HCT116 (cell line): ENCODE measurements at places on chromosomes 16 and 17.

DNA sequence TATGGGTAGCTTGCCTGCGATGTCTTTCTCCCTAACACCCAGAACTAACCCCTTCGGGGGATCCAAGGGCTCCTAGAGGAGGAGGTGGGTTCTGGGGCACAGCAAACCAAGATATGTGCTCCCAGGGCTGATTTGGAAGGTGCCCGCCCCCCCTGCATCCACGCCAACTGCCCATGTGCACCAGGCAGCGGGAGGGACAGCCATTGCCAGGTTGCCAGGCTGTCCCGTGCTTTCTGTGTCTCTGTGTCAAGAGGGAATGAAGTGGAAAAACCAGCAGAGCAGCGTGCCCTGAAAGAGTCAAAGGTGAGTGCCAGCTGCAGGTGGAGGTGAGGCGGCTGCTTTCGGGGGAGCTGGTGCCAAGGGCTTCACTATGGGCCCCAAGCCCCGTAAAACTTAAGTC is 6.4 kb downstream of the TEKT5 start:
- no peak overlapping the region for H3K4me3 ChIP-seq
- no peaks in the 10 kb centered on the region for H3K36me3 ChIP-seq
- H3K4me1 ChIP-seq: no peaks in the 10 kb centered on the region
- H3K27ac ChIP-seq: no peak overlapping the region

DNA sequence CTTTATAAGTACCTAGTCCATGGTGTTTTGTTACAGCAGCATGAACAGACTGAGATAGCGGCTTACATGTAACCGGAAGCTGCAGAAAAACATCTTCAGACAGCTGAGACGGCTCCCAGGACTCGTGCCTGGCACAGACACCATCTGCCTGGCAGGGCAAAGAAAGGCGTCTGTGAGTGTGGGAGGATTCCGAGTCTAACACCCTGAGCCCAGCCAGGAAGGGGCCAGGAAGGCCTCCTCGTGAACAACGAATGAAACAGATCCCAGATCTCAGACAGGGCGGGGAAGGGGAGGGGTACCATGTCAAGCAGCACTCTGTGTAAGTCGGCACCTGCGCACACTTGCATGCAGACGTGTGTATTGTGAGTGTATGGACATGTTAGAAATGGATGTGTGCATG is 4.4 kb upstream of the CSNK1D start:
- H3K36me3 ChIP-seq: no peaks in the 10 kb centered on the region
- no peak for DNase-seq
- H3K27me3 ChIP-seq: no peaks in the 10 kb centered on the region
- peaks cover 43% of the 10 kb centered on the region for H3K4me1 ChIP-seq
- no peak overlapping the region for H3K4me3 ChIP-seq
- no peak overlapping the region for H3K27ac ChIP-seq

GRCh38 chr16:85485379-85485778 is 127.7 kb upstream of the GSE1 start:
- DNase-seq: no peak
- no peaks in the 10 kb centered on the region for H3K27me3 ChIP-seq
- no peak overlapping the region for H3K4me3 ChIP-seq
- no peak overlapping the region for H3K27ac ChIP-seq
- H3K36me3 ChIP-seq: no peaks in the 10 kb centered on the region

DNA sequence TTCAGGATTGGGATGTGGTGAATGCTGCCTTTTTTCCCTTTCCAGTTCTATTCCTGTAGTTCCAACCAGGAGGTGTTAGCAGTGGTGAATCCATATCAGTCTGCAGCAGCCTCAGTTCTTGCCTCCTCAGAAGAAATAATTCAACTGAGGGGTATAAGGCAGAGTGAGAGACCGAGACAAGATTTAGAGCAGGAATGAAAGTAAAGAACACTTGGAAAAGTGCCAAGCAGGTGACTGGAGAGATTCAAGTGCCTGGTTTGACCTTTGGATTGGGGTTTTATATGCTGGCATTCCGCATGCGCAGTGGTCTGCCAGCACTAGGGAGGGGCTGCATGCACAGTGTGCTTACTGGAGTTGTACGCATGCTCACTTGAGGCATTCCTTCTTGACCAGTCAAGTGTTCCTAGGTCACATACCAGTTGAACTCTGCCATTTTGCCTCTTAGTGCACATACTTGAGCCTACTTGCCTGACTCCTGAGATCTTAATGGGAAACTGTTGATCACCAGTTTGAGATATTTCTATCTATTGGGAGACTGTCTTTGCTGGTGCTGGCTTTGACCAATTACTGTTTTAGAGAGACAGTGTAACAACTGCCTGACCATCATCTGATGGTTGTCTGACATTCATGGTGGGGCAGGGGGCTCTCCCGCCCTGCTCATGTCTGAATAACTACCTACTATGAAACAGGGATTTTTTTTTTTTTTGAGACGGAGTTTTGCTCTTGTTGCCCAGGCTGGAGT is 680 bp upstream of the CCL15 start:
- H3K27me3 ChIP-seq: 0 out of 2 replicates have a peak, but pooled peaks cover 3% of the 10 kb centered on the region
- H3K36me3 ChIP-seq: no peaks in the 10 kb centered on the region
- H3K4me3 ChIP-seq: no peak overlapping the region
- no peak for DNase-seq
- no peaks in the 10 kb centered on the region for H3K4me1 ChIP-seq
- no peak overlapping the region for H3K27ac ChIP-seq

DNA sequence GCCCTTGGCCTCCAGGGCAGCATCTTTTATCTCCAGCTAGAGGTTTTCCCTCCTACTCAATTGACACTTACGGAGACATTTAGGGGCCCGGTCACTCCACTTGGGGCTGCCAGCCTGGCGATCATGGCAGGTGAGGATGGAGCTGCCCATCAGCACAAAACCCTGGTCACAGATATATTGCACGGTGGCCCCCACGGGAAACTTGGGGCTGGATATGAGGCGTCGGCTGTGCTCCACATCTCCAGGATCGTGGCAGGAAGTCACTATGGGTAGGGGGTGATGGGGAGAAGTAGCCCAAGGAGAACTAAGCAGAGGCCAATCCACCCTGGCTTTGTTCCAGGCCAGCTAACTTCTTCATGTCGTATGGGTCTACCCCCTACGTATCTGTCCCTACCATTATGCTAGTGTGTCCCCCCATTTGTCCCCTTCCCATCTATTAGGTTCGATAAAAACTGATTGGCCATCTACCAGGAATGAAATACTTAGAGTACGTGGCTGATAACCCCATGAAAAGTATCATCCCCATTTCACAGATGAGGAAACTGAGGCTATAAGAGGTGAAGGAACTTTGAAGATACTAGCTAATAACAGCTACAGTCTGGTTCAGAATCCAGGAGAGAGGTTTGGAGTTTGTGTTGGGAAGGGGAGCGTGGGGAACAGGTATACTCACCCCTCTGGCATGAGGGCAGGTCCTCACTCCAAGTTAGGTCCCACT is 6.1 kb upstream of the PHF12 start:
- H3K4me1 ChIP-seq: peaks cover 7% of the 10 kb centered on the region; the same call in 1 of the 2 replicates
- no peak overlapping the region for H3K4me3 ChIP-seq
- DNase-seq: no peak

GRCh38 chr17:6755731-6756184 is at the start of gene XAF1:
XAF1 (plus strand) TSS chr17:6756046; CDS start chr17:6756079, 33 bp downstream.
- no peaks in the 10 kb centered on the region for H3K36me3 ChIP-seq
- H3K27me3 ChIP-seq: no peaks in the 10 kb centered on the region
- H3K4me3 ChIP-seq: no peak within 1 kb of the TSS
- no peak for DNase-seq
- no peaks in the 10 kb centered on the region for H3K4me1 ChIP-seq

- no peaks in the 10 kb centered on the region for H3K27me3 ChIP-seq
- no peaks in the 10 kb centered on the region for H3K36me3 ChIP-seq
- DNase-seq: no peak
- no peak overlapping the region for H3K27ac ChIP-seq
- no peaks in the 10 kb centered on the region for H3K4me1 ChIP-seq
Observed at GRCh38 chr16:51733181-51733580, 582.1 kb upstream of the SALL1 start.

- no peak overlapping the region for H3K4me3 ChIP-seq
- no peak overlapping the region for H3K27ac ChIP-seq
- no peak for DNase-seq
Observed at GRCh38 chr17:74393346-74393942, 26.1 kb downstream of the GPR142 start.

GRCh38 chr16:82882226-82882625 is 255.5 kb downstream of the CDH13 start:
- no peak overlapping the region for H3K27ac ChIP-seq
- H3K27me3 ChIP-seq: no peaks in the 10 kb centered on the region
- H3K4me3 ChIP-seq: no peak overlapping the region
- DNase-seq: no peak
- H3K36me3 ChIP-seq: no peaks in the 10 kb centered on the region

- no peak overlapping the region for H3K4me3 ChIP-seq
- H3K36me3 ChIP-seq: no peaks in the 10 kb centered on the region
- no peak overlapping the region for H3K27ac ChIP-seq
Observed at GRCh38 chr17:7823581-7824001, 10.4 kb upstream of the KDM6B start.

DNA sequence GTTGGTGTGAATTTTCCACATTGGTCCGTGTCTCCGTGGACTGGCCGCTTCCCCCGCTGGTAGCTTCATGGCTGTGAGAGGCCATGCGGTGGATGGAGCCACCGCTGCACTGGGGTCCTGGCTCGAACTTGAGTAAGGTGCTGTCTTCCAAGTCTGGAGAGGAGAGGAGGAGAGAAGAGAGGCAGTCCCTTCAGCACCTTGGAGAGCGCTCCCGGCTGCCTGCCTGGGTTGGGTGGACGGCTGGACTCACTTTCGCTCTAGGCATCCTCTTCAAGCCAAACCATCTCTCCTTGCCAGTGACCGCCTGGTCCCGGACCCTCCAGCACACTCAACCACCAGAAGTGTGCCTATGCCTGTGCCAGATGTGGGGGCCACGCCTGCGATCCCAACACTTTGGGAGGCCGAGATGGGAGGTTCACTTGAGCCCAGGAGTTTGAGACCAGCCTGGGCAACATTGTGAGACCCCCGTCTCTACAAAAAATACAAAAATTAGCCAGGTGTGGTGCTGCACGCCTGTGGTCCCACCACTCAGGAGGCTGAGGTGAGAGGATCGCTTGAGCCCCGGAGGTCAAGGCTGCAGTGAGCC is 6.2 kb downstream of the JPH3 start:
- H3K27ac ChIP-seq: no peak overlapping the region
- no peak overlapping the region for H3K4me3 ChIP-seq
- H3K36me3 ChIP-seq: no peaks in the 10 kb centered on the region
- no peaks in the 10 kb centered on the region for H3K4me1 ChIP-seq

- DNase-seq: no peak
- H3K27me3 ChIP-seq: no peaks in the 10 kb centered on the region
- H3K36me3 ChIP-seq: no peaks in the 10 kb centered on the region
- H3K4me3 ChIP-seq: peak overlapping the region; percentile 80
- H3K4me1 ChIP-seq: peaks cover 9% of the 10 kb centered on the region
Observed at GRCh38 chr16:2881783-2882649, 999 bp upstream of the FLYWCH2 start.

GRCh38 chr17:30137158-30137557 is 20.5 kb downstream of the NSRP1 start:
- H3K36me3 ChIP-seq: peaks cover 24% of the 10 kb centered on the region; the same call in 1 of the 2 replicates
- no peak for DNase-seq
- no peak overlapping the region for H3K4me3 ChIP-seq

DNA sequence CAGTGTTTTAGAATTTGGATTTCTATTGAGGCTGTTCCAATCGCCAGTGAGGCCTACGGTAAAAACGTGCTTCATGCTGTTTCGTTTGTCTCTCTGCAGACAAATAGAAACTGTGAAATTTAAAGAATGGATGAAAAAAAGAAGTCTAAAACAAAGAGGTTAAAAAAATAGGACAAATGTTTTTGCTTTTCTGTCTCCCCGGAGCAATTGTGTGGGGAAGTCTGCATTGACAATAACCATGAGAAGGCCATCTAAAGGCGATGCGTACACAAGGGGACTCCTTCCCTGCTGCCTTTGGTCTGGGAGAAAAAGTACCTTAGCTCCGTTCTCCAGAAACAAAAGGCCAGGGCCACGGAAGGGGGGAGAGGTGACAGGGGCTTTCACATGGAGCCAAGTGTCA is 4.6 kb upstream of the ZFHX3 start:
- peaks cover 61% of the 10 kb centered on the region for H3K4me1 ChIP-seq
- H3K27ac ChIP-seq: no peak overlapping the region
- no peak for DNase-seq
- no peaks in the 10 kb centered on the region for H3K36me3 ChIP-seq
- no peak overlapping the region for H3K4me3 ChIP-seq
- H3K27me3 ChIP-seq: no peaks in the 10 kb centered on the region

DNA sequence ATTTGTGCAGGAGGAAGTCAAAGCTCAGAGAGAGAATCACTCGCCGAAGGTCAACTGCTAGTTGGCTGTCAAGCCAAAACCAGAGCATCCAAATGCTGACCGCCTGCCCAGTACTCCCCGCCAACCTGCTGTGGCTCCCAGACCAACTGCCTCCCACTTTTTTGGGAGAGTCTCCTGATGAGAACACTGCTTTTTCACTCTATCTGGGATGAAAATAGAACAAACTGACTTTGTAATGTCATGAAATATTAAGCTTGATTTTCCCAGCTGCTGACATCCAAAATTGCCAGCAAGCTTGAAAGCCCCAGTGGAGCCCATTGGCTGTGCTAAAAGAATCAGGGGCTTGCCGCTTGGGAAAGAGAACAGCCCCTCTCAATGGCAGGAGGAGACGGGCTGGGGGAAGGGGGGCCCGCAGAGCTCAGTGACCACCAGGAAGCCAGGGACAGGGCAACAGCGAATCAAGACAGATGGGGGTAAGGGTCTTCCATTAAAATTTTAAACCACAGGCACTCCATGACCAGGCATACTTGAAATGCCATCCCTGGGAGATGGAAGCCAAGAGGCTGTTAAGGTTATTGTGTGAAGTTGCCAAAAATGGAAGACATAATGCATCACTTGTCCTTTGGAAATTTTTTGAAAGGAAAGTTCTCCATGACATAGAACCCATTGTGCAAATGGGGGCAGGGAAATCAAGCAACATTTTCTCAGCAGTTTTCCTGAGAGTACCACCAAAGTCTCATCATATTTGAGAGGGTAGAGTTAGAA is 125.7 kb upstream of the CDH5 start:
- peaks cover 30% of the 10 kb centered on the region for H3K27me3 ChIP-seq
- no peak for DNase-seq
- no peak overlapping the region for H3K27ac ChIP-seq
- H3K36me3 ChIP-seq: no peaks in the 10 kb centered on the region
- no peak overlapping the region for H3K4me3 ChIP-seq

GRCh38 chr17:19940722-19941464 is 36.7 kb downstream of the AKAP10 start:
- H3K4me1 ChIP-seq: peaks cover 7% of the 10 kb centered on the region; the same call in 1 of the 2 replicates
- H3K27me3 ChIP-seq: no peaks in the 10 kb centered on the region
- H3K36me3 ChIP-seq: peaks cover 22% of the 10 kb centered on the region
- H3K27ac ChIP-seq: peak overlapping the region; percentile 39; the same call in 1 of the 2 replicates
- DNase-seq: no peak

DNA sequence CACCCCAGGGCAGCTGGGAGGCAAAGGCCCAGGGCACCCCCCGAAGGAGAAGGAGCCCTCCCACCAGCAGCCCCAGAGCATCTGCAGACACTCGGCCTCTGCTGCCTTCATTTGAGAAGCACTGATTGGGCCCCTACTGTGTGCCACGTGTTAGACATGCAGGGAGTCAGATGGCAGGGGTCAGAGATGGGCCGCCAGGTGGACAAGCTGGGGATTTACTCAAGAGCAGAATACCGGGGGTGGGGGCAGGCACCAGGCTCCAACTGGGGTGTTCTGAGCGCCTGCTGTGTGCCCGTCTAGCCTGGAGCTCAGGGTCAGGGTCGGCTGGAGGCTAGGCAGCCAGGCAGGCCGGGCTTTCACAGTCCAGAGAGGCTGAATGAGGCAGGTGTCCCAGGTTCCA is 18.7 kb downstream of the TPSG1 start:
- no peak overlapping the region for H3K4me3 ChIP-seq
- DNase-seq: no peak
- no peaks in the 10 kb centered on the region for H3K36me3 ChIP-seq
- no peak overlapping the region for H3K27ac ChIP-seq
- H3K27me3 ChIP-seq: no peaks in the 10 kb centered on the region

- no peak overlapping the region for H3K4me3 ChIP-seq
- H3K27me3 ChIP-seq: no peaks in the 10 kb centered on the region
Observed at GRCh38 chr16:47488051-47488450, 26.9 kb downstream of the PHKB start.
